T-helper 1 cell (primary cell): ENCODE measurements at places on chromosomes 2 and 18.

DNA sequence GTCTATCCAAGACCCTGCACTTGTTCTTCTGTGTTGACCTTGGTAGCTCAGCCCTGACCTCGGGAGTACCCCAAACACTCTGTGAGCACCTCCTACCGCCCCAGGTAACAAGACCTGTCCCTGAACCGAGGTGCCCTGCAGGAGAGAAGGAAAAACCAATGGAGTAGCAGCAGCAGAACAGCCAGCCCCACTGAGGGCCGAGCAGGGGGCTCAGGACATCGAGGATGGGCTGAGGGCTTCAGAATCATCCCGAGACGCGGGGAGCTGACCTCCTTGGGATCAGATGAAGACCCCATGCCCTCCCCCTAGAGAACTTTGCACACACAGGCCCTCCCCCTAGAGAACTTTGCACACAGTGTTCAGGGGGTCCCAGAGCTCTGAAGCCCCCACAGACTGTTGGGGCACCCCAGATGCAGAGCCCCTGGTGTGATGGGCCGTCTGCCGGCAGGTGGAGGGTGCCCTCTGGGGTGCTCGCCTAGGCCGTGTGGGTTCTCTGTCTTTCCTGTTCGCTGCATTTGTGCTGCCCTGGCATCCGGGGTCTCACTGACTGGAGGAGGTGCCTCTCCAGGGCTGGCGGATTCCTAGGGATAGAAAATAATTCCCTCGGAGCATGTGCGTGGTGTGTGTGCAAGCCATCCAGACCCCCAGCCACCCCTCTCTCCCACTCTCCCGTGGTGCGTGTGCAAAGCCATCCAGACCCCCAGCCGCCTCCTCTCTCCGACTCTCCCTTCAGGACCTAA, 189.1 kb downstream of the TWIST2 start:
- no peak for DNase-seq

- DNase-seq, result no peak
These were observed 10.9 kb downstream of the SERPINB12 start for GRCh38 chr18:63553081-63553480.

- no peak for DNase-seq
These were observed 141.0 kb downstream of the UXS1 start for GRCh38 chr2:106053116-106053515.

DNA sequence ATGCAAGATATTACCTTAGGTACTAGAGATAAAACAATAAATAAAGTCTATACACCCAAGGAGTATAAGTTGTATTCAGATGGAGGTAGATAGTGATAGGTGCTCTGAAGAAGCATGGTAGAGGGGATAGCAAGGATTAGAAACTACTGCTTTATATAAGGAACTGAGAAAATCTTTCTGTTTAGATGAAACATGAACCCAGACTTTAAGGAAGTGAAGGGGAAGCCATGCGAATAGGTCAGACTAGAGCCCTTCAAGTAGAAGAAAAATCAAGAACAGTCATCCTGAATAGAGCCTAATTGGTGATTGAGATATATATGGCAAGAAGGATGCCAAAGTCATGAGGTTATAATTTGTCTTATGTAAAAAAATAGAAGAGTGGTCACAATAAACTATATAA, 900.1 kb downstream of the MBD2 start:
- DNase-seq, result no peak

DNA sequence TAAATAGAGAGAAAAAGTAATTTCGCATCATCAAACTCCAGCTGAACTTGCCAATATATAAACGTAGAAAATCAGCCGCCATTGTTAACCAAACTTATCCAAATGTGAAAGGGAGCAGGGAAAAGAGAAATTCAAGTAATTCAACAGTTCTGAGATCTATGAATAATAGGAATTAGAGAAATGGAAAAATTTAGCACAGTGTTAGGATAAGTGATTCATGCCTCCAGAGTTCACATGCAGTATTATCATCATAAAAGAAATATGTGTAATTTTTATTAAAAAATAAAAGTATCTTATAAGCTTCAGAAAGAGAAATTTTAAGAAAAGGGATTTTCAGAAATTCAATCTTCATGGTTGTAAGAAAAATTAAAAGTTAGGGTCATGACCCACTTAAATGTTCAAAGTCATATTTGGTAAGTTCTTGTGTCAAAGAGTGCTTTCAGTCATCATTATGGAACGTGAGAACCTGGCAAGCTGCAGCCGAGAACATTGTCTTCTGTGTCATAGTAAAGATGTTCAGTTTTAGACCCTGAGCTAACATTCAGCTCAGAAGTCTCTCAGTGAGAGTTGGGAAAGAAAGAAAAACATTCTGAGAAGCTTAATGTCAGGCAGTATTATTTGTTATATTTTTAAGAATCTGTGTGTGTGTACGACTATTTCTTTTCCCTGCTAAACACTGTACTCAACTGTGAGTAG, 414.3 kb upstream of the RGPD4 start:
- DNase-seq, result no peak

DNA sequence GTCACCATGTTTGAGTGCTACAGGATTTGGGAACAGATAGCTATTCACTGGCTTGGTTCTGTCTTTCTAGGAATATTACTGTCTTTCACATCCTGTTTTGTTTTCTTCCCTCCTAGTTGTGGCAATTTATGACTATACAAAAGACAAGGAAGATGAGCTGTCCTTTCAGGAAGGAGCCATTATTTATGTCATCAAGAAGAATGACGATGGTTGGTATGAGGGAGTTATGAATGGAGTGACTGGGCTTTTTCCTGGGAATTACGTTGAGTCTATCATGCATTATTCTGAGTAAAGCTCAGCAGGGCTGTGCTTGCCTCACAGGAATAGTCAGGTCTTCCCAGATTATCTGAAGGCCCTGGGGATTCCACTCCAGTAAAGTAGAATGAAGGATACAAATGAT, 98.9 kb downstream of the ABI2 start:
- DNase-seq, result no peak

GRCh38 chr18:49652881-49653724, 91.2 kb downstream of the LIPG start:
- DNase-seq, result no peak

DNA sequence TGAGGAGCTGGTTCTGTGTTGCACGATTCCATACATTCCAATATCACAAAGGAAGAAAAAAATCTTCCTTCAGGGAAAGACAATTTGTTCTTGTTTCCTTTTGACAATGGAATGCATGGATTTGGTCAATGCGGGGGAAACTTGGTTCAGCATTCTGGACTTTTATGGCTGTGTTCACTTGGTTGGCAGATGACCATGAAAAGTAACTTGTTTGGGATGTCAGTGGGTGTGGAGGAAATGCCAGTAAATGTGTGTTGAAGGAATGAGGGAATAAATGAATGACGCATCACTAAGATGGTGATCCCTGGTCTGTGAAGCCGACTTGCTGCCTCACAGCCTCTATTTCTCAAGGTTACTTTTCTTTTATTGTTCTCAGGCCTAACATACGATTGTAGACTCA, 53.7 kb downstream of the THUMPD2 start:
- DNase-seq, result no peak

DNA sequence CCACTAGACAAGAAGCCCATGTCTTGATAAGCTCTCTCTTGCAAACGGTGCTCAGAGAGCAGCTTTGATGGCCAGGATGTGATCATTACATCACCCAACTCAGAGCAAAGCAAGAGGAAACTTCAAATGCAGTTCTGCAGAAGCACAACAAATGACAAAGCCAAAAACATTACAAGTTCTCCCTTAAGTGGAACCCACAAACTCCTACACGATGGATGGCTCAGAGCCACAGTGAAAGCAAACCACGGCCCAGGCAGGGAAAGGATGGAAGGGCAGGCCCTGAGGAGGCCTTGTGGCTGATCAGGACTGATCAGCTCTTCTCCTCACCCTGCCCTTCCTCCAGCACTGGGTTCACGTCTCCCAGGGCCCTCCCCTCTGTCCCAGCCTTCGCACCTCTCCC, 326.4 kb downstream of the EIPR1 start:
- DNase-seq, result no peak

GRCh38 chr18:22318745-22319407, 98.8 kb downstream of the CTAGE1 start:
- no peak for DNase-seq

GRCh38 chr2:102141011-102141943, 1.3 kb upstream of the IL1R1 start:
- no peak for DNase-seq

DNA sequence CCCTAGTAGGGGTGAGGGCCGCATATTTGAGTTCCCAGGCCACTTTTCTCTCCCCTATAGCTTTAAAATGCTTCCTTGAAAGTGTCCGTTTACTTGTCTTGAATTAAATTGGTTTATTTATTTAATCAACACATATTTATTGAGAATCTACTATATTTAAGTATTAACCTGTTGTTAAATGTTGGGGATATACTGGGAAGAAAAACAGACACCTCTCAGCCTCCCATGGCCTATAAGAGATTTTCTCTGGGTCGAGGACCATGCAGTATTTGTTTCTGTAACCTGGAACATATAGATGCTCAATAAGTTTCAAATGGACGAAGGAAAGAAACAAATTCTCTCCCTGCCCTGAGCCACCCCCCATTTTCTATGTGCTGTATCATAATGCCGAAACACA, 98.6 kb downstream of the INSIG2 start:
- DNase-seq, result no peak

DNA sequence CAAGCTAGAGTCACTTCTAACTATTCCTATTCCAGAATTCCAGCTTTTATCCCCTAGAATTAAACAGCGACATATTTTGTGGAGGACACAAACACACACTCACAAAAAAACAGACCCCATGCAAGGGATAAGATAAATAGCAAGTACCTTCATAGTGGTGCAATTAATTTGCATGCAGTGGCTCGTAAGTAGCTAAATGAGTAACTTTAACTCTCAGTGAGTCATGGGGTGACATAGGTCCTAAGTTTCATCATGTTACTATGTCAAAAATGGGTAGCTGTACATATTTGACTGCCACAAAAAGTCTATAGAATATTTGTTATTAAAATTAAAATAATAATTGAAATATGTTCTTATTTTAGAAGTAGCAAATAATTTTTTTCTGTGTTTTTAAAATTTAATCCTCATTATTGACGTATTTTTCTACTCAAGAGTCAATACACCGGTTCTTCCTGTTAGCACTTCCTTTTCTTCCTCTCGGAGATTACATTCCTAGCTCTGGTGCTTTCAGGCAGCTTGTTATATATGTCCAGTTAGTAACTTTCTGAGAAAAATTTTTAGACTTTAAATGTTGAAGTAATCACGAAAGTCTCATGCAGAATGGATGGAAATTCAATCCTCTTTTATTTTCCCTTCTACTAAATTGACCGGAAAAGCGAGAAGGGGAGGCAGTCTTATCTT, 247.0 kb downstream of the KCNH7 start:
- no peak for DNase-seq

GRCh38 chr2:69376403-69376802, 10.6 kb downstream of the GFPT1 start:
- DNase-seq, result no peak

DNA sequence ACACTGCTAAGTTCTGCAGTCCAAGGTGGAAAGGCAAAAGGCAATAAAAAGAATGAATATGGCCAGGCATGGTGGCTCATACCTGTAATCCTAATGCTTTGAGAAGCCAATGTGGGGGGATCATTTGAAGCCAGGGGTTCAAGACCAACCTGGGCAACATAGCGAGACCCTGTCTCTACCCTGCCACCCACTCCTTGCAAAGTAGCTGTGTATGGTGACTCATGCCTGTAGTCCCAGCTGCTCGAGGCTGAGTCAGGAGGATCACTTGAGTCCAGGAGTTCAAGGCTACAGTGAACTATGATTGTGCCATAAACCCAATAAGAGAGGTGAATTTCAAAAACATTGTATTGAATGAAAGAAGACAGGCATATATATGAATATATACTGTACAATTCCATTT, 2.4 kb downstream of the MYL12B start:
- DNase-seq, result no peak

DNA sequence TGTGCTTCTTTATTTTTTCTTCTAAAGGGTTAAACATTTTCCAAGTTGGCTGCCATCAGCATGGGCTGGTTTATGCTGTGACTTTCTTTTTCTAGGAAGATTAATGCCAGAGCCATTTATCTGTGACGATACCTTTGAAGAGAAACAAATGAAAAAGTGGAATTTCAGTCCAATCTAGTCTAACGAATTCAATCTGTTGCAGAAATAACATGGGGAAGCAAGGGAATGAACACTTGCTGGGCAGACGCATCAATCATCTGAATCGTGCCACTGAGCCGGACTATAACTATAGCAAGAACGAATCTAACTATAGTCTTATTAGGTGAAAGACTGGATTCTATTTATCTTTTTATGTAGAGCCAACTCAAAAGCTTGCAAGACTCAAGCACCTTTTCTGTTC, 66.2 kb downstream of the CD8B2 start:
- DNase-seq, result no peak

GRCh38 chr2:119862127-119862889, 102.6 kb downstream of the PTPN4 start:
- DNase-seq, result no peak

- DNase-seq, result no peak
These were observed 99.3 kb upstream of the TMEM18 start for GRCh38 chr2:776487-776886.

GRCh38 chr2:43183743-43184142, 42.7 kb downstream of the ZFP36L2 start:
- no peak for DNase-seq

DNA sequence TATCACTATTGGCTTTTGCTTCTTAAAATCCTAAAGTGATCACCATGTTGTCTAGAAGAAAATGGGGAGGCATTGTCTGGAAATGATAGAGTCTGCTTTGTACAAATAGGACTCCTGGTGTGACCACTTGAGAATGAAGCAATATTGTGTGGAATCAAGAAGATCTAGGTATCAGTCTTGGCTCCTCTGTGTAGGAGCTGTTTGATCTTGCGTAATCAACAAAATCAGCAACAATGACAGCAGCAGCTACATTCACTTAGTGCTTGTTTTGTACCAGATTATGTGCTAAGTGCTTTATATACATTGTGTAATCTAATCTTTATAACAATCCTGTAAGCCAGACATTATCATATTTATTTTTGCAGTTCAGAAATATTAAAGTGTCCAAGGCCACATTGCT, 17.8 kb downstream of the NCOA1 start:
- no peak for DNase-seq

GRCh38 chr2:38533757-38534545, 68.8 kb downstream of the HNRNPLL start:
- DNase-seq, result no peak

DNA sequence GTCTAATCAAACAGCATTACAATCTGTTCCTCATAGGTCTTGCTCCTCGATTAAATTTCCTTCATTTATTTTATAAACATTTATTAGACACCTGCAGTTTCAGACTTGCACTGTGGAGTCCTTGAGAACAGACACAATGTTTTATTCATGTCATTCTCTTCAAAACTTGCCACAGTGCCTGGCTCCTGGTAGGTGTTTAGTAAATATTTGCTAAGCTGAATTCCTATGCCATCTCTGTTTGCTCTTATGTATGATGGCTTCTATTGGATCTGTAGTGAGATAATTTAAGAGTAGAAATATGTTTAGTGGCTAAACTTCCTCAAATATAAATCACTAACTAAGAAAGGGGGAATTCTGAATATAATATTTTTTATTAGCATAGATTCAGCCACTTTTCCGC, 61.4 kb downstream of the LRATD1 start:
- DNase-seq, result no peak

DNA sequence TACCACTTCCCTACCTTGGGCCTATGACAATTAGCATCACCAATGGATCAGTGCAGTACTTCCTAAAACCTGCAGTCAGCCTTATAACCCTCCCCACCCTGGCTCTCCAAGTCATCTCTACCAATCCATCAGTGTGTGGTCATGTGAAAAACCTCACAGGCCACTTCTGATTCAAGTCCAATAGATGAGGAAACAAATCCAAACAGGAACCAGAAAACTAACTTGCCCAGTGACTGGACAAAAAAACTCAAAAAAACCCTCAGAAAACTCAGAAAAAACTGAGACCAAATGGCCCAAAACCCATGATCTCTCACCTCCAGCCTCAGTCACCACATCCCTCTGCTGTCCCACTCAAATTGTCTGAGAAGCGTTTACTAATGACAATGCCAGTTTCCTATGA, 43.3 kb downstream of the TGFA start:
- DNase-seq, result no peak
